Activated naive CD4-positive, alpha-beta T cell treated with Interleukin-2 at 50 U/mL for 16 hours (primary cell): ENCODE measurements at places on chromosomes 6 and 20.

- DNase-seq = no peak
Measured at GRCh38 chr6:22754061-22754460, 184.7 kb downstream of the HDGFL1 start.

GRCh38 chr20:1822564-1823449 is 72.4 kb upstream of the SIRPA start:
- DNase-seq = no peak

- DNase-seq = no peak
Measured at GRCh38 chr20:347317-347639, 367 bp downstream of the NRSN2 start.

GRCh38 chr6:21748343-21749056 is 154.9 kb downstream of the SOX4 start:
- no peak for DNase-seq

DNA sequence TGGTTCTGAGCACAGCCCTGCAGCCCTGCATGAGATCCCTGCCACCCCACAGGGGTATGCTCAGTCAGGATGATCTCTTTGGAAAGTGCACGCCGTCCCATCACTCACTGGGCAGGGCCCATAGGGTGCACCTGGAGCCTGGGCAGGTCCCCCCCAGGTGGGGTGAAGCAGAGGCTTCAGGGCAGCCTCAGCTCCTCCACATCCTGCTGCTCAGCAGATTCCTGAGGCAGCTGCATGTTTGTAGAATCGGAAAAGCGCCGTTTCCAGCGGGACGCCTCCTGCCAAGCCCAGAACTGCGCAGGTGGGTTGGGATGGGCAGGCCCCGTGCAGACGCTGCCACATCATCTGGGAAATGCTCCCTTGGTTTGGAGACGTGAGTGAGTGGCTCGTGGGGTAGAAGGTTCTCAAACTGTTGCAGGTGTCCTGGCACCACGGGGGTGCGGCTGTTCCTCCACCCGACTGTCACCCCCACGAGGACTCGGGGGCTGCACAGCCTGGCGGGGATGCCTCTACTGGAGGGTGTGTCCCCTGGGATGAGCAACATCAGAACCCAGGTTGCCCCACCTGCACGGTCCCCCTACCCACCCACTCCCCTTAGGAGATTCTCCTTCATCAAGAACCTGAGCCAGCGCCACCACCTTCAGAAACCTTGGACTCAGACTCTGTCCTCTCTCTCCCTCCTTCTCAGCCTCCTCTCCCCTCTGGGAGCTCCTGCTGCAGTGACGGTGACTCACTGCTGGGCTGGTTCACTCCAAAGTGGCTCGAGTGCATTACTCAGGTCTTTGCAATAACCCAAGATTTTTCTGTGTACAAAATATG is 334.1 kb downstream of the TAF4 start:
- no peak for DNase-seq
